Activated B cell treated with CpG ODN at 0.5 μM for 24 hours (primary cell): ENCODE measurements at places on chromosomes 2 and 18.

DNA sequence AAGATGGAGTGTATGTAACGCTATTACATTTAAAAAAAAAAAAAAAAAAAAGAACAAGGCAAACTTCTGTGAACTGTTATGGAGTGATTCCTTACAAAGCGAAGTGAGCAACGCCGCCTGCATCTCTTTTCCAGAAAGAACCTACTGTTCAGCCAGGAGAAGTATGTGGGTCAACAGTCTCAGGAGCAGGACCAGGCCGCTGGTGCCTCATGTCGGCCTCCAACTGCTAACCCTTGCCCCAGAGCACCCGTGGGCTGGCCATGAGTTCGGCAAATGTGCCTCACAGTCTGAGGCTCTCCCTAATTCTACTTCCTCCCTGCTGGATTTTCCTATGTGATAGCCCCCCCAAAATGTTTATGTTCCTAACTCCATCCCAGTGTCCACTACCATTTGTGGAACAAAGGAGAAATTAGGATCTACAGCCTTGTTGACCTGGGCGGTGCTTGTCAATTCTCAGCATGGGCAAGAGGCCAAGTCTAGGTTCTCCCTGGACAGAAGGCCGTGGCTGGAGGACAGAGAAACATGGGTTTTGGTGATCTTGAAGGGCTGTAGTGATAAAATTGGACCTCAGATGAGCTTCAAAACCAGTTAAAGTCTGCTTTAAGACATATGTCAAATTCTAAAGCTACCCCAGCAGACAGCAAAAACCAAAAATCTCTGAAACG is 15.9 kb downstream of the FAM168B start:
- no peak for DNase-seq

- DNase-seq, result no peak
Measured at GRCh38 chr2:152183401-152184073, 8.0 kb upstream of the STAM2 start.

DNA sequence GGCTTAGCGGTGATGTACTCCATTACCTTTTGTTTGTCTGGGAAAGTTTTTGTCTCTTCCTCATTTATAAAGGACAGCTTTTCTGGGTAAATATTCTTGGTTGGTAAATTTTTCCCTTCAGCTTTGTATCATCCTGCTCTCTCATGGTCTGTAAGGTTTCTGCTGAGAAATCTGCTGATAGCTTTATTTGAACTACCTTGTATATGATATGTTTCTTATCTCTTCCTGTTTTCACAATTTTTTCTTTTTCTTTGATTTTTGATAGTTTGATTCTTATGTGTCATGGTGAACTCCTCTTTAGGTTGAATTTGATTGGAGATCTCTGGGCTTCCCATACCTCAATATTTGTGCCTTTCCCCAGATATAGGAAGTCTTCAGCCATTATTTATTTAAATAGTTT is 44.7 kb downstream of the MSTN start:
- no peak for DNase-seq

- no peak for DNase-seq
Measured at GRCh38 chr2:236997069-236997715, 88.5 kb upstream of the COPS8 start.

GRCh38 chr2:49241991-49242390 is 87.7 kb upstream of the FSHR start:
- no peak for DNase-seq

DNA sequence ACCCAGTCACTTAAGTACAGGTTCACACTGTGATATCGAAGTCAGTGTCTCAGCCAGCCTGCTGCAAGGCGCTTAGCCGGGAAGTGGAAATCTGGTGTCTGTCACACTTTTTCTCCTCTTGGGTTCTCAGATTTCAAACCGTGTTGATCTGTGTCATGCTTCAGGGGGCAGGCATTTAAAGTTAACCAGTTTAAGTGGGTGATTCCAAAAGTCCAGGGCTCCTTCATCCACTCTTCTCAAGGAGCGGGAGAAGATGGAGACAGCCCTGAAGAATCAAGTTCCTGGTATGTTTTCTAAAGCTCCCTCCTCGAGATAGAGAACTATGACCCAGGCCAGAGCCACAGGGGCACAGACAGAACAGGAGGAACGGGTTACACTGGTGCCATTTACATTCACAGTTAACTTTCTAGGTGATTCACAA is 331.7 kb downstream of the GBX2 start:
- no peak for DNase-seq

DNA sequence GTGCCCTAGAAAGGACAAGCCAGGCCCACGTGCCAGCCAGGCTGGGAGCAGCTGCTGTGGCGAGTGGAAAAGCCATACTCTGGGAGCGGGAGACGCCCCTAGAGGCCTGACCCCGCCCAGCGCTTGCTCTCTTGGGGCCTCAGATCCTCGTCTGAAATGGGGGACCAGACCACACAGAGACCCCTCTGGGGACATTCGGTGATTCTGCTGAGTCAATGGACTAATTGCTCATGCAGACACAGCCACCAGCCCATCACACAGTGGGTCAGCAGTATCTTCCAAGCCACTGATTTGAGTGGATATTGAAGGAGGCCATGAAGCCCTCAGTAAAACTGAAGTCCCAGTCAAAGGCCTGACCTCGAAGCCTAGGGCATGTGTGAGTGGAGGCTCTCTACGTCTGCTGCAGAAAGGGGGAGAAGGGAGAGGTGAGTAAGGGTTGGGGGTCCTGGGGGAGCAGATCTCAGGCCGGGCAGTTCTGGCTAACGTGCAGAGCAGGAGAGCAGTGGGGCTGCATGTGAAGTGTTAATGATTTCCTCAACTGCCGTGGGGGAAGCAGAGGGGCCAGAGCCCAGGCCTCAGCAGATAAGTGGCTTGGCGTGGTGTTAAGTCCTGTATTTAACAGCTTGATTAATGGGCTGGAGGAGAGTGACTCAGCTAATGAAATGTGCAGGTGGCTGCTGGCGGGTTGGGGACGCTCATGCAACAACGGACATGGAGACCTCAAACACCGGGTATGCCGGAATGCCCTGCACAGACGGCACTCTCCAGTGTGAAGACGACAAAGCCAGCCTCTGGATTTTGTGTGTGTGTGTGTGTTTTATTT is 104.4 kb upstream of the TWIST2 start:
- no peak for DNase-seq

GRCh38 chr18:67081482-67082211 is 434.9 kb downstream of the DSEL start:
- no peak for DNase-seq

- DNase-seq, result no peak
Measured at GRCh38 chr18:8288472-8289195, 320.6 kb upstream of the RAB12 start.

DNA sequence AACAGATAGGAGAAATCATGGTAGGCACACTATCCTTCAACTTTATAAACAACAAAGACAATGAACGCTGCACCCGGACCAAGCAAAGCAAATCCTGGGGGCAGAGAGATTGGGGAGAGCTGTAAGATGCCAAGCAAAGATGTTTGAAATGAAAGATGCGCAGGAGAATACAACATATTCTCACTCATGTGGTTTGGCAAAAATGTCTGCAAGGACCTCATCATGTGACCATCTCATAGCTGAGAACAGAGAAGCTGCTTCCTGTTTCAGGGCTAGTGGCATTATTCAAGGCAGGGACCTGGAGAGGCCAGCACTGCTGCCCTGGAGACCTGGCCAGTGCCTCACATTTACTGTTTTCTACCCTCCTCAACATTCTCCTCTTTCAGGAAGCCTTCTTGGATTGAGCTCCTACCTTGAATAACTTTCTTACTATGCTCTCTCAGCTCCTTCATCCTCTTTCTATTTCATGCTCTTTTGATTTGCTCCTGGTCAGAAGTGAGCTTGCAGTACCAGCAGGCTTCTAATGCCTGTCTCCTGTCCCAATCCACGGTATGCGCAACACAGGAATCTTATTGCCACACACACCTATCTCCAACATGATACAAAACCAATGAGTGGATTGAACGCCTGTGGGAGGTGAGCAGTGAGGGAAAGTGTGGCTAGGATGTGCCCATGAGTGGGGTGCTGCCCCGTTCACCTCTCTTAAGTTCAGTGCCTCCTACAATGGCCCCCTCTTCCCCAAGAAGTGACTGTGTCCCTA is 133.0 kb downstream of the CELF4 start:
- no peak for DNase-seq

GRCh38 chr2:232485757-232486557 is 1.7 kb downstream of the ECEL1 start:
- no peak for DNase-seq

DNA sequence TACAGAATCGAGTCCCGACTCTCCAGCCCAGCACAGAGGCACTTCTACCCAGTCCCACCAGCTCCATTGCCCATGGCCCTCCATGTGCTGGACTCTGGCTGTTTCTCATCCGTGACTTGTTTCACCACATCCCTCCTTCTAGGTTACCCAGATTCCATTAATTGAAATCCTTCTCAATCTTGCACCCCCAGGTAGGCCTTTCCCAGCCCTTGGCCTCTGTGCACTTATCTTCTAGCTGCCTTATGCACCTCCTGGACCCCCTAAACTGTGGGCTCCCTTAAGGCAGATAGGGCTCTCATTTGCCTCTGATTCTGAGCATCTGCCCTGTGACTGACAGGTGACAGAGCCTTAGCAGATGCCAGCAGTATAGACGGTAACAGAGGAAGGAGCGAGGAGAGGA is 9.2 kb downstream of the MYCN start:
- DNase-seq, result no peak

GRCh38 chr2:46202453-46202852 is 94.8 kb upstream of the EPAS1 start:
- DNase-seq, result no peak

DNA sequence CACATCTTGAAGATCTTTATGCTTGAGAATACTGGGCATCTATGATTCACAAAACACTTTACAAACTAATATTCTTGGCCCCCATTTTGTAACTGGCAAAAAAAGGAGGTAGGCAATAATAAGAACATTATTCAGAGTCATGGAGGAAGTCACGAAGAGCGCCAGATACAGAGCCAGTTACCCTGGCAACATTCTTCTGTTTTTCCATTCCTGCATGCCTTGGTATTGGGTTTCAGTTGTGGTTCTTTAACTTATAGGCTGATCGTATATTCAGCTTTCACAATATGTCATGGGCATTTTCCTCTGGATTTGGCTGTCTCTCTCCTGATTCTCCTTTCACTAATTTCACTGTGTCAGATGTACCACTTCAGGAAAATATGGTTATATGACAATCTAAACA is 234.7 kb downstream of the HRH4 start:
- no peak for DNase-seq

DNA sequence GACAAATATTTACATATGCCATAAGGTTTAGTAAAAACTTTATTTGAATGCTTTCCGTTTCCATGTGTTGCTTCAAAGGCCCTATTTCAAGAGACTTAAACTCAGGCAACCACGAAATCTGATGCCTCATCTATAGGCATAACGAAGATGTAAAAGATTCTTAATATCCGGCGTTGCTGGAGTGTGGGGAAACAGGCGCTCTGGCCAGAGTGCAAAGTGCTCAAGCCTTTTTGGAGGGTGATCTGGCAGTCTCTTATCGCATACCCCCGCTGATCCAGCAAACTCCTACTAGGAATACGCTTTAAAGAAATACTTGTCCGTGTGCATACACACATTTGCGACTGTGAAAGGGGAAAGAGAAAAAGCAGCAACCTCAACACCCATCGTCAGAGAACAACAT is 108.8 kb downstream of the NOL10 start:
- no peak for DNase-seq
